ENCODE measurements at places on chromosomes 7 and 10. TPM values are rescaled to one million over a fixed set of nuclear protein-coding genes. Genes with fewer than 3 reads are reported as not detected.
A peak's percentile ranks its signal among the peaks of the same experiment; 100 is the strongest.

The VAX1 gene
- not detected for polyA plus RNA-seq

The GNGT1 gene
- polyA plus RNA-seq: not detected

- DNase-seq: no peak
Observed at GRCh38 chr10:79345241-79346011, 1.8 kb upstream of the PPIF start.

DNA sequence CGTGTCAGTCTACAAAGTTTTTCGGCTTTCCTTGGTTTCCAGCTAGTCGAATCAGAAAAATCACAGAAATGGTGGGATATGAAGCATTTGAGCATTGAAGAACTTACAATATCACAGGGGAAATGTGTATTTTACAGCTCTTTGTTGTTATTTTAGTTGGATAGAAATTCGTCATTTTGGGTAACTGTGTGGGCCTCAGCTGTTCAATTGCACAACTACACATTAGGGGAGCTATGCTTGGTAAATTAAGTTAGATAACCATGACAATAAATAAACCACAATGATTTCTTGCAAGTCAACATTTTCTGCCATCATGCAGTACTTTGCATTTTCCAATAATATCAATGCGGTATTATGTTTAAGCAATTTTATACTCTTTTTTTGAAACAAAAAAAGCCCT lies 80.4 kb upstream of the ANK3 start:
- DNase-seq: no peak

- peak; percentile 83 for DNase-seq
Observed at GRCh38 chr7:30412782-30413504, 65.6 kb downstream of the NOD1 start.
